ENCODE measurements at places on chromosomes 7 and 10. TPM values are rescaled to one million over a fixed set of nuclear protein-coding genes. Genes with fewer than 3 reads are reported as not detected.

XRCC2 gene
- total RNA-seq, result 10.1 TPM

H2BK1 gene
- not detected for total RNA-seq

AMZ1 gene
- total RNA-seq, result not detected

FLNC gene
- total RNA-seq, result not detected

ZNF316 gene
- 39.8 TPM for total RNA-seq

KNDC1 gene
- 0.05 TPM for total RNA-seq

CLRN3 gene
- not detected for total RNA-seq

FAM13C gene
- total RNA-seq, result not detected

NOC3L gene
- 38.0 TPM for total RNA-seq

GLRX3 gene
- 95.0 TPM for total RNA-seq

GUSB gene
- total RNA-seq, result 78.7 TPM

ETV1 gene
- 1.1 TPM for total RNA-seq

TMEM176B gene
- total RNA-seq, result 1.2 TPM

CBX3 gene
- total RNA-seq, result 218 TPM

CUZD1 gene
- total RNA-seq, result 1.1 TPM

DNAH11 gene
- total RNA-seq, result 0.05 TPM

FRMD4A gene
- total RNA-seq, result 2.1 TPM

LRRTM3 gene
- not detected for total RNA-seq

DMTF1 gene
- total RNA-seq, result 144 TPM

TMEM178B gene
- 8.2 TPM for total RNA-seq

SPDYE17 gene
- not detected for total RNA-seq

KCP gene
- total RNA-seq, result 1.1 TPM

BTBD16 gene
- total RNA-seq, result not detected

BUB3 gene
- total RNA-seq, result 163 TPM

UTF1 gene
- not detected for total RNA-seq

DPYSL4 gene
- 19.2 TPM for total RNA-seq

MCM10 gene
- 40.0 TPM for total RNA-seq

AKR1C8 gene
- total RNA-seq, result 1.3 TPM

CCDC6 gene
- total RNA-seq, result 65.7 TPM

FOXI2 gene
- total RNA-seq, result not detected

OR6B1 gene
- total RNA-seq, result not detected

CYP2E1 gene
- total RNA-seq, result 0.42 TPM

CLDN3 gene
- total RNA-seq, result not detected

PYROXD2 gene
- 6.1 TPM for total RNA-seq

FAM25A gene
- not detected for total RNA-seq

GIMAP8 gene
- 13.7 TPM for total RNA-seq

GPR15LG gene
- total RNA-seq, result not detected

ABCB4 gene
- total RNA-seq, result 0.20 TPM

PCGF6 gene
- 12.2 TPM for total RNA-seq

WNT8B gene
- not detected for total RNA-seq

C10orf143 gene
- 2.4 TPM for total RNA-seq

All from natural killer cell treated with Interleukin-12 subunit alpha and Interleukin-12 subunit beta and Interleukin-15 and Interleukin-18, amount 100 ng/mL, for 72 hours (primary cell).